ENCODE measurements at places on chromosomes 1 and 21.

DNA sequence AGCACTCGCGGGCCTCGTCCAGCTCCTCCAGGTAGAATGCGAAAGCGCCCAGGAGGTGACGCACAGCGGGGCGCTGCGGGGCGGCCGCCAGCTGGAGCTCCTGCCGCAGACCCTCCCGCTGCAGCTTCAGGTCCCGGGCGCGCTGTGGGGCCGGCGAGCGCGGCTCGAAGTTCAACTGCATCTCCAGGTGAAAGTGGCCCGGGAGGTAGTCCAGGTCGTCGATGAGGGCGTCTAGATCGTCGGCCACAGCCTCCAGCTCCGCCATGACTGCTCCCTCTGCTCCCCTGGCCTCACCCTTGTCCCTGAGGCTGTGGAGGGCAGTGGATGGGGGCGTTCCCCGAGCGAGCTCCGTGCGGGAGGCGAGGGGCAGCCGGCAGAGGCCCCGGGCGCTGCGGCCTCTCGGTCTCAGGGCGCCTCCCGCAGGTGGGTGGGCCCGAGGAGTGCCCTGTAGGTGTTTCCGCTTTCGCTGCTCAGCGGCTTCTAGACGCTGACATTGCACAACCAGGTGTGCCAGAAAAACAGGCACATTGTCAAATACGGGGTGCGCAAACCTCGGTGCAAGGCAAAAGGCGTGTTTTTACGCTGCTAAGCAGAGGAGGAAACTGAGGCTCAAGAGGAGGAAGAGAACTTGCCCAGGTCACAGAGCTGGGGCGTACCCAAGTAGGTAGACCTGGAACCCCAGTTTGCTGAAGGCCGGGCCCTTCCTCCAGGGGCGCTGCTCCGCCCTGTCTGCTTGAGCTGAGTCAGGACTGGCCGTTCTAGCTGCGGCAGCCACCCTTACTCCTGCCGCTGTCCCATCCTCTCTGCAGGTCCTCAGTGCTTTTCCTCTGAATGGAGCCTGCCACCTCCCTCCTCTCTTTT lies at the start of gene TTC22:
TTC22 (minus strand) TSS at position 425 of the 861 bp plus-strand sequence; CDS start at position 265, 160 bp downstream.
- DNase-seq = no peak

- DNase-seq = no peak
These were observed 7.2 kb upstream of the ETV3L start for GRCh38 chr1:157106813-157107189.

DNA sequence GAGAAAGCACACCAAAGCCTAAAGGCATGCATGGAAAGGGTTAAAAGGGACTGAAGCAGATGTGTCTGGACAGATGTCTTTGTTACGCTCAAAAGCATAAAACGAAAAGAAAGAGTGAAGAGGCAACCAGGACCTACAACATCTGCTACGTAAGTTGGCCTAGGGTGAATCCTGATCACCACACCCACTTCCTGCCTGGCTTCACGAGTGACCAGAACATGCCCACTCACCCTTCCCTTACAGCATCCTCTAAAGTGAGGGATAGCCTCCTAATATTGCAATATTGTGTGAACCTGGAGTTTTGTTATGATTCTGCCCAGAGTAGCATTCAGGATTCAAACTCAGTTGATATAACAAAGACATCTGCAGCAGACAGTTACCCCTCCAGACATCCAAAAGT lies 10.6 kb upstream of the OLIG2 start:
- no peak for DNase-seq

DNA sequence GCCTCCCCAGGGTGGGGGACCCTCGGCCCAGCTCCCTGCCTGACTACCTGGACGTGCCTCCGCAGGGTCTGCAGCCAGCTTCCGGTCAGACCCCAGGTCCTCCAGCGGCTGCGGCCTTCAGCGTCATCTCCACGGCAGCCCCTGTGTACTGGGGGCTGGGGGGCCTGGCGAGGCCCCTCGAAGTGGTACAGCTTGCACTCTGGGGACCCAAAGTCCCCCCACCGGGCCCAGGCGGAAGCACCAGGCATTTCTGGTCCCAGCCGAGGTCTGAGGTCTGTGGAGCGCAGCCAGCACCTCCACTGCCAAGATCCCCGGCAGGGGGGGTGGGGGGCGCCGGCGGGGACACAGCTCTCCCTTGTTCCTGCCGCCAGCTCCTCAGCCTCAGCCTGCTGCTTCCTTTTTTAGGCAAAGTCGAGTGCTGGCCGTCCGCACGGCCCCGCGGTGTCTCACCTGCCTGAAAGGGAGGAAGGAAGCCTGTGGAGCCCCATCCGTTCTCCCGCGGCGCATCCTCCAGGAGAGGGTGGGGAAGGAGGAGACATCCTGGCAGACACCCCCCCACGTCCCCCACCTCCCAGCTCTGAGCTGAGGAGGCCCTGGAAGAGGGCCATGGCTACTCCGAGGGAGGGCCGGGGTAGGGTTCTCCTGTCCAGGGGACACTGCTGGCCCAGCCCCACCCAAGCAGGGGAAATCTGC lies 1.2 kb upstream of the VWA1 start:
- peak; percentile 2 for DNase-seq

DNA sequence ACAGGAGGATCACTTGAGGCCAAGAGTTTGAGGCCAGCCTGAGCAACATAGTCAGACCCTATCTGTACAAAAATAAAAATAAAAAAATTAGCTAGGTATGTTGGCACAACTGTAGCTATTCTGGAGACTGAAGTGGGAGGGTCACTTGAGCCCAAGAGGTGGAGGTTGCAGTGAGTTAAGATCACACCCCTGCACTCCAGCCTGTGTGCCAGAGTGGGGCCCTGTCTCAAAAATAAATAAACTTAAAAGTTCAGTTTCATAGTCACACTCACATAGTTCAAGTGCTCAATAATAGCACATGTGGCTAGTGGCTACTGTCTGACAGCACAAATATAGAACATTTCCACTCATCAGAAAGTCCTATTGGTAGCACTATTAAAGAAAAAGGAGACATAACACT lies 5.2 kb upstream of the EVI5 start:
- no peak for DNase-seq

DNA sequence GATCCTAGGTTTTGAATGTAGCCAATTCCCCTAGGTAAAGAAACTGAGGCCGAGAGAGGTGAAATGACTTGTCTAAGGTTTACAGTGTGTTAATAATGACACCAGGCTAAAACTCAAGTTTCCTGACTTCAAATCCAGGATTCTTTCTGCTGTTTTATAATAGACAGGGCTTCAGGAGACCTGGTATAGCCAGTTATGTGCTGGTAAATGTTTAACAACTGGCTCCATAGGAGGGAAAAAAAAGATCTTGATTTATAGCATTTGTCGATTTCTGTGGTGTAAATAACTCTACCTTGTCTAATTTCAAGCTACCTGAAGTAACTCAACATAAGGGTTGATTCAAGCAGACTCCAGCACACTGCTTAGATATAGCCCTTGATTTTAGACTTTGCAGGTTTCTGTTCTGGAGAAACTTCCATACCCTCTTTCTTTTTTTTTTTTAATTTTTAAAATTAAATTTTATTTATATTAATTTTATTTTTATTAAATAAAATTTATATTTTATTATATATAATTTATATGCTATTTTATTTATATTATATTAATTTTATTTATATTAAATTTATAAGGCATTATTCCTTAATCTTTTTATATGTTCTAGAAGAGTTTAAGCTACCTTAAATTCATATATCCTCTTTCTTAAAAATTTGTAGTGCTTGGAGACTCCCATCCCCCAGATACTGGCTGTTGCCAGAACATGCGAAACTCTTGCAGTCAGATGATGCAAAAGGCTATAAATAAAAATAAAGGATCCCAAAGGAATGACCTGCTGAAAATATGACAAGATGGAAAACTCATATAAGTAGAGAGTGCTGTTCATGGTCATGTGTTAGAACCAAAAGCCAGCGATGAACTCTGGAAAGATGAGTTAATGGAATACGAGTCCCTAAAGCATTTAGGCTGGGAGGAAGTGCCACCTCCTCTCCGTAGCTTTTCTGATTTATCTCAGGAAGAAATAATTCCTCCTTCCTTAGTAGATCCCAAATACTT lies 35.4 kb upstream of the SRSF10 start:
- DNase-seq = no peak

DNA sequence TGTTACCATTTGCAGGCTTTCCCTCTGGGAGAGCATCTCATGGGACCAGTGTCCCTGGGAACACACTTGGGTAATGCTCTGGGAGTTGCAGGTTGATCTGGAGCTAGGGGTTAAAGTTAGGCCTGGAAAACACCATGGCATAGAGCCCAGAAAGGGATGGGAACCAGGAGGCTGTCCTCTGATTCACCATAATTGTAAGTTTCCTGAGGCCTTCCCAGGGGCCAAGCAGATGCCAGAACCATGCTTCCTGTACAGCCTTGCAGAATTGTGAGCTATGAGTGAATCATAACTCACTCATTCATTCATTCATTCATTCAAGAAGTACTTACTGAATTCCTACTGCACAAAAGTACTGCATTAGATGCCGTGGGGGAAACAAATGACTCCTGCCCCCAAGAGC lies 50.0 kb downstream of the LACTBL1 start:
- DNase-seq = no peak

DNA sequence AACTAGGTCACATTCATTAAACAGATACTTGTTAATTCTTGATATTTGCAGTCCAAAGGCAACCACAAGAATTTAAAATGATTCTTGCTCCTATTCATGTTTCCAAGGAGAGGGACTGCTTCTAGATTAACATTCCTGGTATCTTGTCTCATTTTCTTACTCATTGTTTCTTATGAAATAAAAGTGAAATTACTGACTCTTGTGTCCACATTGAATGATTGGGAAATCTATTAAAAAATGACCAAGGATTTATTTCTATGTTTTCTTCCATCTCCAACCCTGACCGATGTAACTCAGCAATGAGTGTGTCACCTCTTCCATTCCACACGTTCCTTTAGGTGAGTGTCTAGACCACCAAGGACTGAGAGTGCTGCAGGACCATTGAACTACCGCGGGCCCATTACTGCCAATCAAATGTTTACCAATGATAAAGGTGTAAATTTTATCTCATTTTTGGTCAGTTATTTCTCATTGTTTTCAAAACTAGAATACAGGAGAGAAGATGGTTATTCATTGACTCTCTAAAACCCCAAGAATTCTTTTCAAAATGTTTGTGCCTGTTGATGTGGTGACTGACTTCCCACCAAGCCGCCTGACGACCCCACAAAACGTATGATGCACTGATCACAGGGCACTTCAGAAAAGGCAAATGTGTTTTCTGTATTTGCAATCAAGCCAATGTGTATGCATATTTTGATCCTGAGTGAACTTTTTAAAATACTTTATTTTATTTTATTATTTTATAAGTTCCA lies 414.6 kb upstream of the PTBP2 start:
- no peak for DNase-seq

DNA sequence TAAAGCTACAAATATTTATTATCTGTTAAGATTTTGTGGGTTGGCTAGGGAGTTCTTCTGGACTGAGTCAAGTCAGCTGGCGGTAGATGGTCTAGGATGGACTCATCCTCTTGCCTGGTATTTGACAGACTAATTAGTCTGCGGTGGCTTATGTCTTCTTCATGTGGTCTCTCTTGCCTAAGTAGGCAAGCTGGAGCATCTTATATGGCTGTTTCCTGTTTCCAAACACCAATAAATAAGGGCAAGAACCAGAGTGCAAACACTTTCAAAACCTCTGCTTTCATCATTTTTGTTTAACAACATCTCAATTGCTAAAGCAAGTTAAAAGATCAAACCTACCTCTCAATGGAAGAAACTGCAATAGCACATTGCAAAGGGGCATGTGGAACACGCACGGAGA lies 484.8 kb downstream of the PTPRC start:
- DNase-seq = no peak

GRCh38 chr1:199308349-199308846 lies 669.6 kb downstream of the PTPRC start:
- DNase-seq = no peak

GRCh38 chr1:88407248-88407647 lies 276.8 kb upstream of the PKN2 start:
- DNase-seq = no peak

GRCh38 chr1:13818926-13819325 lies 118.9 kb downstream of the PRDM2 start:
- no peak for DNase-seq

DNA sequence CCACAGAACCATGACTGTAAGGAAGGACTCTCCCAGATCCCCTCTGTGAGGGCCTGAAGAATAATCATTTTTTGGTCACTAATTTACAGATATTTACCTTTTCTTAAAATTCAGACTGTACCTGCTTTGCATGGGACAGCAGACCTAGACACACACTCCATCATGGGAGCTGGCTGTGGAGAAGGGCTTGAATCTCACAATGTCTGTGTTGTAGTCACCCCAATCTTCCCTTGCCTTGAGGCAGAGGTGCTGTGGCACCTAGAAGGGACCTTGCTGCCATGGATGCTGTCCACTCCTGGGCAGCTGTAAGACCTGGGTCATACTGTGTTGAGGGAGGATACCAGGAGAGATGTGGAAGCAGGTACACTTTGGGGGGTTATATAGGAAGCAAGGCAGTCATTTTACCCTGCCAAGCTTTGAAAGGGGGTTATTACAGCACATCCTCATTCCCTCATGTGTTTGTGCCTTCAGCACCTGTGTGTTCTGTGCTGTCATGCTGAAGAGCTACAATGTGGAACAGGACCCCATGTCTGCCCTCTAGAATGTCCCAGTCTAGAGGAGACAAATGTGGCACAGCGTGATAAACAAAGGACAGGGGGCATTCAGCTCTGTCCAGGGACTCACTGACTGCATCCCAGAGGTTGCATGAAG lies 27.1 kb downstream of the TRAF5 start:
- no peak for DNase-seq

DNA sequence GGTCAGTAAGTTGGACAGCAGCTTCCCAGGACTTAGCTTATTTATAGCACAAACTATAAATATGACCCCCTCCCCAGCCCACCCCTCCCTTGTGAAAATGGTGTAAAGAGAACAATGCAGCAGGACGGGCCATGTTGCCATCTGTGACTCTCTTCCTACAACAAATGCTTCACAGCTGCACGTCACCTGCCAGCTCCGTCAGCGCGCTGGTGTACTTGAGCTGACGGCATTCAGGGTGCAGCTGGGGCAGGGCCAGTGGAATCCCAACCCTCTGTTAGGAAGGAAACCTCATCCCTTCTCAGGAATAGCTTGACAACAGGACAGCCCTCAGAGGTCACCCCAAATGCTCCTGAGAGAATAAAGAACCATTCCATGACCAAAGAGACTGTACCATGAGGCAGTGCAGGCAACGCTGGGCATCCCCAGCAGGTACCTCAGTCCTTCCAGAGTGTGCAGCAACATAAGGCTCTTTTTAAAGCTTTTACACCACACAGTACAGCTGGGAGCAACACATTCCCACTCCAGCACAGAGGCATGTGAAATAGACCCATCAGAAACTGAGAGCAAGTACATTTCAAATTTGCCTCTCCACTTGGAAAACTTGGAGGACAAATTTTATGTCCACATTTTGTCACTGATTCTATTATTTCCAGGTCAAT lies 85.0 kb downstream of the ATP1A1 start:
- no peak for DNase-seq

GRCh38 chr1:225434046-225434445 lies 6.2 kb upstream of the LBR start:
- no peak for DNase-seq

GRCh38 chr1:27931759-27932158 lies 3.0 kb upstream of the SMPDL3B start:
- no peak for DNase-seq

- DNase-seq = no peak
These were observed 337.1 kb downstream of the SIPA1L2 start for GRCh38 chr1:232292818-232293217.

DNA sequence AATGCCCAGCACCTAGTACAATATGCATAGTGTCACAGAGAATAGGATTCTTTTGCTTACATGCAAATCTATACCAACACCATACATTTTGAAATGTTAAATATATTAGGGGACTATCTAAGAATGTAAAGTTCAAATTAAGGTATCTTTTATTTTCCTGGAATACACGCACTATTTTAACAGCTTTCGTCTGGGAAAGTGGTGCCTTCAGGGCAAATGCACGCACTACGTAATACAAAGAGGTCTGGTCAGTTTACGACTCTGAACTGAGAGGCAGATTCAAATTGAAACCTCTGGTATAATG lies 931 bp downstream of the FUBP1 start:
- no peak for DNase-seq
